ENCODE measurements at places on chromosomes 7 and 10.

DNA sequence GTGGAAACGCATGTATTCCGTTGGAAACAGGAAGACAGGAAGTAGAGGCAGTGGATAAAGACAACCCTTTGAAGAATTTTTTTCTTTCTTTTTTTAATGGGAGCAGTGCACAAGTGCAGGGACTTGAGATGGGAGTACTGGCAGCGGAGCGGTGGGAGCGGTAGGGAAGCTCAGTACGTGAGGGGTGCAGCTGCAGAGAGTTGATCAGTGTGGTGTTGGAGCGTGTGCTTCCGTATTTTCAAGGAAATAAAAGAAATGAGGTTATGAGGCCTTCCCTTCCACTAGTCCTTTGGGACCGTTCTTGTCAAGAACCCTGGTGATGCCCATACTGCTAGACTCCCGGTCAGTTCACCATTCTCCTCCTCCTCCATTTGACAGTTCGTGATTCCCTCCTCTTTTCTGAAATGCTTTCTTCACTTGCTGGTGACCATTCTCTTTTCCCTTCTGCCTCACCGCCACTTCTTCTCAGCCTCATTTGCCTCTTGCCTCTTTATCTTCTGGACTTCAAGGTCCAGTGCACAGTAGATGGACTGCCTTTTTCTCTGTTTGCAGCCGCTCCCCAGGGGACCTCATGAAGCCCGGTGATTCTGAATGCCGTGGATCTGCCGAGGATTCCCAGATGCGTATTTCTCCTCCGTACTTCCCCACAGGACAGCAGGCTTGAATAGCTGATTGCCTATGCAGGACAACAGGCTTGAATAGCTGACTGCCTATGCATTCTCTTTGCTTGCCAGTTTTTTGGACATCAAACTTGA lies 39.1 kb upstream of the TMEM236 start:
- DNase-seq, result no peak

DNA sequence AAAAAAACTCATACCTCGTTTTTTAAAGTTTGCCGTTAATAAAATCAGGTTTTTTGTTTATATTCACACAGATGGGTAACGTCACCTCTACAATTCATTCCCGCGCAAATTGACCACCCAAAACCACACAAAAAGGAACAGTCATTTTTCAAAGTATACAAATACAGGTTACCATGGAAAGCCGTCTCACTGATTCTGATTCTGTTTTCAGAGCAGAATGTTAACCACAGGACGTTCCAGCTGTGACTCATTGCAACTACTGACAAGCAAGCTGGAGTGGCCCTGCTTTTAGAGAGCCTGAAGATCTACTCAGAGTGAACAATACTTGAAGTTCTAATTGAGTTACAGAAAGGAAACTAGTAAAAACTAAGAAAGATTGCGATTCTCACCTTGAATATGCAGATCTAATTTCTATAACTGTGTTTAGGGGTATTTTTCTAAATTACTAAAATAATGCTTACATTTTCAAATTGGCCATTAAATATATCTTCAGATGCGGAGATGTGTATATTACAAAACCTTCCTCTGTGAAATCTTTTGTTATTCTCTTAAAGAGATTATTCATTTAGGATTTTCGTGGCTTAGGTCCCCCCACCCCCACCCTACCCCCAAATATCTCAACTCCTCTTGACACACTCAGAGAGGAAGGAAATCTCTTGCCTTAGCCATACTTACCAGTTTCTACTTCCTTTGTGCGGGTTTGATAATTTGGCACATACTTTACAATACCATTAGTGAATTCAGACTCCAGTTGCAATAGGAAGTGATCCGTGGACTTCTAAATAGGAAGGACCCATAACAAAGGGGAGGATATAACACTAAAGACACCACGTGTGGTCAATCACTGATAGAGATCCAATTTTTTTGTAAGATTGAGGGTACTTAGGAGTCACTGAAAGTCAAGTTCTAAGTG lies 106.0 kb downstream of the CUBN start:
- peak; percentile 27 for DNase-seq

- no peak for DNase-seq
Observed at GRCh38 chr7:45293295-45293942, 135.8 kb downstream of the RAMP3 start.

- no peak for DNase-seq
Observed at GRCh38 chr7:129376076-129376777, 58.0 kb upstream of the STRIP2 start.

- no peak for DNase-seq
Observed at GRCh38 chr7:99786726-99787335, 2.8 kb upstream of the CYP3A4 start.

GRCh38 chr7:148700661-148701064 lies 2.0 kb downstream of the CUL1 start:
- no peak for DNase-seq

Data from 8988T (cell line).